Hematopoietic multipotent progenitor cell treated with erythropoietin and hydrocortisone succinate and interleukin-3 and kit ligand, for 4 days (in vitro differentiated cells): ENCODE measurements at places on chromosomes 2 and 18.
A peak's percentile ranks its signal among the peaks of the same experiment; 100 is the strongest.

DNA sequence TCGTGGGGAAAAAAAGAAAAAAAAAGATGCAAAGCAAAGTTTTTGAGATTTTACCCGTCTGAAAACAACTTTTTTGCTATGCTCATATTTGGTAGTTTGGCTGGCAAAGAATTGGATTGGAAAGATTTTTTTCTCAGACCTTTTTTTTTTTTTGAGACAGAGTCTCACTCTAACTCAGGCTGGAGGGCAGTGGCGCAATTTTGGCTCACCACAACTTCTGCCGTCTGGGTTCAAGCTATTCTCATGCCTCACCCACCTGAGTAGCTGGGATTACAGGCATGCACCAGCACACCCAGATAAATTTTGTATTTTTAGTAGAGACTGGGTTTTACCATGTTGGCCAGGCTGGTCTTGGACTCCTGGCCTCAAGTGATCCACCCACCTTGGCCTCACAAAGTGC lies 56.3 kb upstream of the TANC1 start:
- DNase-seq, result peak; percentile 53

DNA sequence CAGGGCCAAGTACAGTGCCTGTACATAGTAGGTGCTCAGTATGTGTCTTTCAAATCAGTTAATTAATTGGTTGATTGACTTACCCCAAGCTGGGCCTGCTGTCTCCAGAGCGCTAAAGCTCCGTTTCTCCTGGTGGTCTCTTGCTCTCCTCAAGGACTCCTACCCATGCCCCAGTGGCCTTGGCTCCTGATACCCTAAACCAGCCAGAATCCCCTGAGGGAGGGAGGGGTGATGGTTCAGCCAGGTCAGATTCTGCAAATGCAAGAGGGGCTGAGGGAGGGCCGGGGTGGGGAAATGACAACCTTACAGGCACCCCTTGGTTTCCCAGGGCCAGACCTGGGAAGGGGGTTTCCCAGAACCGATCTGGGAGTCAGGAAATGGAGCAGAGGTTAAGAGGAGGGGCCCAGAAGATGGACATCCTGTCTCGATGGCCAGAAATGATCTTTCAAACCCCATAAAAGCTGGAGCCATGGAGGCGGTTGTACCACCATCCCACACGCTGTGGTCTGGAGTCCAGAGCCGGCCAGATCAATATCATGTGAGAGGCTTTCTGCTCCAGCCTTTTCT lies 209.1 kb downstream of the TNS1 start:
- DNase-seq, result no peak

- DNase-seq, result no peak
Observed at GRCh38 chr2:158091647-158092046, 10.0 kb upstream of the UPP2 start.

DNA sequence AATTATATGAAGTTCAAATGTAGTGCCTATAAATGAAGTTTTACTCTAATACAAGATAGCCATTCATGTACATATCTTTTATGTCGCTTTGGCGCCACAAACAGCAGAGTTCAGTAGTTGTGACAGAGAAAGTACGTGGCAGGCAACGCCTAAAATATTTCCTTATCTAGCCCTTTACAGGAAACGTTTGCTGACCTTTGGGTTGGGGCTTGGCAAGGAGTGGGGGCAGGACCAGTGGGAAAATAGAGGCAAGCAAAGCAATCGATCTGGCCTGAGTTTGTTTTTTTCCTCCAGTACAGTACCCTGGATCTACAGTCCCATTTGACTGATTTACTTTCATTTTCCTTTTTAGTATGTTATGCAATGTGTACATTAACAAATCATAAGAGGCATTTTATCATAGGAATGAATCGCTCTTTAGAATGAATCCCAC lies 13.1 kb downstream of the CCDC68 start:
- peak; percentile 91 for DNase-seq

DNA sequence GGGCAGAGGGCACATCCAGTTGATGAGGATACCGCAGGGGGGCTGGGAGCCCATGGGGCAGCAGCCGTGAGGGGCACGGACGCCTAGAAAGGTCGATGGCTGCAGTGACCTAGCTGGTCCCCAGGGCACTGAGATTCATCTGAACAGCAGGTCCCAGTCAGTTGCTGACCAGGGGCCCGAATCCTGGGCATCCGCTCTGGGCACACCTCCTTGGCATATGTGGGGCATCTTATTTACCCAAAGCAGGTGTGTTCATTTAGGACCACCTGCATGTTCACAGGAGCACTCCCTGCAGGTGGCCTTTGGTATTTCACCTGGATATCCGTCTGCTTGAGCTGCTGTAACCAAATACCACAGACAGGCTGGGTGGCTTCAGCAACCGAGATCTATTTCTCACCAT lies 72.0 kb upstream of the ODC1 start:
- no peak for DNase-seq
